ENCODE measurements at places on chromosomes 7 and 10.

GRCh38 chr10:69315100-69315542, 36.8 kb downstream of the HK1 start:
- no peak for DNase-seq

DNA sequence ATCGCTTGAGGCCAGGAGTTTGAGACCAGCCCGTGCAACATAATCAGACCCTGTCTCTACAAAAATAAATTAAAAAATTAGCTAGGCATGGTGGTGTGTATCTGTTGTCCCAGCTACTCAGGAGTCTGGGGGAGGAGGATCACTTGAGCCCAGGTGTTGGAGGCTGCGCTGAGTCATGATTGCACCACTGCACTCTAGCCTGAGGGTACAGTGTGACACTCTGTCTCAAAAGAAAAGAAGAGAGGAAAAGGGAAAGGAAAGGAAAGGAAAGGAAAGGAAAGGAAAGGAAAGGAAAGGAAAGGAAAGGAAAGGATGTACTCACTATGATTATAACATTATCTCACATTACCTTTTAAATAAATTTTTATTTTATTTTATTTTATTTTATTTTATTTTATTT, 56.5 kb upstream of the MPP7 start:
- no peak for DNase-seq

DNA sequence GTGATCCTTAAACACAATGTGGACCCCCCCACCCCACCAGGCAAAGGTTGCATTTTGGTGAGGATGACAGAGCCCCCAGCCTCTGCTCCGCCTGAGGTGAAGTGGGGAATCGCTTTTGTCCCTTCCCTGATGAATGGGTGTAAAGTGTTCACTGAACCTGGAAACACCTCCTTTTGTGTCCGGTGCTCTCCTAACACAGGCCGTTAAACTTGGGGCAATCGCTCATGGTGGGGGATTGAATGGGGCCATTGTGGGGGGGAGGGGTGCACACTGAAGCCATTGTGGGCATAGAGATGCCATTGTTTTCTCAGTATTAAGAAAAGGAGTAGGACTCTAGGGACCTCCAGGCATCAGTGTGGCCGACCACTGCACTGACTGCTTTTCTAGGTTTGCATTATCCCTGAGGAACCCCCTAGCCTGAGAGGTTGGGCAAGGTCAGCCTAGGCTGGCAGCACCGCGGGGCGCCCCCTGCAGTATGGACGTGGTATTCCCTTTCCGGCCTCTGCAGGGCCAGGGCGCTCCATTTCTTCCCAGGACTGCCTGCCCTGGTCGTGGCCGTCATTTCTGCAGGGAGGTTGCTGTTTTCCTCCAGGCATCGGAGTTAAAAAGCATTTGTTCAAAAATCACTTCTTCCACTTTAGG, 158.3 kb downstream of the TCF7L2 start:
- no peak for DNase-seq

- no peak for DNase-seq
Measured at GRCh38 chr7:18536486-18536885, 40.9 kb downstream of the HDAC9 start.

GRCh38 chr10:11748866-11749265, 6.7 kb downstream of the ECHDC3 start:
- DNase-seq, result no peak

- DNase-seq, result no peak
Measured at GRCh38 chr7:156179872-156180390, 367.7 kb upstream of the SHH start.

DNA sequence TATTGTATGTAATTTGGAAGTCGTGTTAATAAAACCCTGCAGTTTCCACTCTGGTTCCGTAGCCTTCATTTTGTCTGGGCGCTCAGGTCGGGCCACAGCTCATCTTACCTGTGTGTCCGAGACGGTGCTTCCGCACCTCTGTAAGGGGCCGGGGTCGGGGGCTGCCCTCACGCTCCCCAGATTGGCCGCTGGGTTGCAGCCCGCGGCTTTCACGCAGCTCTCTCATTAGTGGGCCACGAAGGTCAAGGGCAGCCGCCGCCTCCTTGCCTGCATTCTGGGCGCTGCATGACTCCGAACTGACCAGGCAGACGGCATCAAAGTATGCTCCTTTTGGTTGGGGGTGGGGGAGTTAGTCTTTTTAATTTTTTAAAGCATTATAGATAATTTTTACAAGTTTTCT, 30.8 kb downstream of the SHH start:
- no peak for DNase-seq

DNA sequence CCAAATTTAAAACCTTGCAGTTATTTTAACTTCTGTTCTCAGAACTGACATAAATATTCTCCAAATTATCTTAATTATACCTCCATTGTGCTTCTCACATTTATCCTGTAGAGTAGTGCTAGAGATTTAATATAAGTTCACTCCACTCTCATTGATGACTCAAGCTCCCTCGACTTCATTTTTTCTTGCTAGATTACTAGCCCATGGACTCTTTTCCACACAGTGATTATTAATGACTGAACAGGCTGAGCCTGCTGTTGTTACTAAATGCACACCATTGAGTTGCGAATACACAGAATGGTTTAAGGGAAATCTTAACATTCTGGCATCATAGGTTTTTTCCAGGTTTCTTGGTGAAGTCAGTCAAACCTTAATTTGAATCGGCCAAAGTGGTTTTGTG, 179.5 kb upstream of the AKR1E2 start:
- no peak for DNase-seq

DNA sequence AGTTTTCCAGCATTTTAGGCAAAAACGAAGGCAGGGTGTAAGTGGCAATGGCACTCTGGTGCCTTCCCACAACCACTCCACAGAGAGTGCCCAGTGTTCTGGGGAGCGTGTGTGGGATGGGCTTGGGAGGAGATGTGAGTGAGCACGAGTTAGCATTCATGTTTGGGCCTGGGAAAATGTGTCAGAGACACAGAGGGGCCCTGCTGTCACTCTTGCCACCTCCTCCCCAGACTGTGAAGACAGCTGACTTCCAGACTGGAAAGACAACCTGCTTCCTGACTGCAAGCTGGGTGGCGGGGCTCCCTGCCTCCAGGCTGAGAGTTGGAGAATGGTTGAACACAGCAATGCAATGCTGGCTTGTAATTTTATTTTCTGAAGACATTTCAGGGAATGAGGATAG, 454.5 kb upstream of the ZMIZ1 start:
- DNase-seq, result no peak

- no peak for DNase-seq
Measured at GRCh38 chr10:9342885-9343570, 1288.5 kb downstream of the GATA3 start.

GRCh38 chr7:70539205-70539604, 592.7 kb upstream of the GALNT17 start:
- DNase-seq, result no peak

- DNase-seq, result no peak
Measured at GRCh38 chr10:71729161-71729636, 9.6 kb upstream of the C10orf105 start.

DNA sequence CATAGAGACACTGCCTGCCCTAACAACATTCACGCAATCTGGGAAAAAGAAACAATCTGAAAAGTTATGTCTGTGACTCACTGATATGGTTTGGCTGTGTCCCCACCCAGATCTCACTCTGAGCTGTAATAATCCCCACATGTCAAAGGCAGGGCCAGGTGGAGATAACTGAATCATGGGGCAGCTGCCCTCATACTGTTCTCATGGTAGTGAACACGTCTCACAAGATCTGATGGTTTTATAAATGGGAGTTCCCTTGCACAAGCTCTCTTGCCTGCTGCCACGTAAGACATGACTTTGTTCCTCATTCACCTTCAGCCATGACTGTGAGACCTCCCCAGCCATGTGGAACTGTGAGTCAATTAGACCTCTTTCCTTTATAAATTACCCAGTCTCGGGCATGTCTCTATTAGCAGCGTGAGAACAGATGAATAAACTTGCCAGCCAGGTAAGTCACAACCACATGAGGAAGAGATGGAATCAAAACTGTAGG, 341.5 kb upstream of the AOAH start:
- DNase-seq, result no peak

DNA sequence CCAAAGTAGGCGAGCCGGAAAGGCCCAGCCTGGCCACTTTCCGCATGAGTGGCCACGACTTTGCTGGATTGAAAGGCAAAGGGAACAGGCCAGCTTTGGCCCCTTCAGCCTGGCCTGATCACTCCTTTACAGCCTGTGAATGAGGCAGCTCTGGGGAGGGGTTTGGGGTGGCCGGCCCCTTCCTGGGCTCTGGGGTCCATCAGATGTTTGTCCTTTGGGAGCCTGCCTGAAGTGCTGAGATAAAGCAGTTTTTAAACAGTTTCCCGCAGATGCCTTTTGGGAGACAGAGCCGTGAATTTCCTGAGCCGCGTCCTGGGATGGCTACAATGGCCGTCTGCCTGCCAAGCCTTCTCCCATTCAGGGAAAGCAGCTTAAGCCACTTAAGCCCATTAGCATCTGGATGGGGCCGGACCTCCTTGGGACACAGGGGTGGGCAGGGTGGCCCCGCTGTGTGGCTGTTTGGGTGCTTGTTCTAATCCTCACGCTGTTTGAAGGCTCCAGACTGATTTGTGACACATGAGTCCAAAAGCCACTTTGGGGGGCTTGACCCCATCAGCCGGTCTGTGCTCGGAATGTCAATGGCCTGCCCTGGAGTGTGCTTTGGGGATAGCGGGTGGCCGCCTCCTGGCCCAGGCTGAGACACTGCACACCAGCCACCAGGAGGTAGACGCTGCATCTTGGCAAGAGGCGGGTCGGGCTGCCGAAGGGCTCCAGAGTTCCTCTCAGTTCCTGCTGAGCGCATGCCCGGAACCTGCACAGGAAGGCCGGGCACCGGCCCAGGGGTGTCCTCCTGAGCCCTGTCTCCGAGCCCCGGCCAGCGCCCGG, 38.9 kb downstream of the NKX6-2 start:
- DNase-seq, result no peak

DNA sequence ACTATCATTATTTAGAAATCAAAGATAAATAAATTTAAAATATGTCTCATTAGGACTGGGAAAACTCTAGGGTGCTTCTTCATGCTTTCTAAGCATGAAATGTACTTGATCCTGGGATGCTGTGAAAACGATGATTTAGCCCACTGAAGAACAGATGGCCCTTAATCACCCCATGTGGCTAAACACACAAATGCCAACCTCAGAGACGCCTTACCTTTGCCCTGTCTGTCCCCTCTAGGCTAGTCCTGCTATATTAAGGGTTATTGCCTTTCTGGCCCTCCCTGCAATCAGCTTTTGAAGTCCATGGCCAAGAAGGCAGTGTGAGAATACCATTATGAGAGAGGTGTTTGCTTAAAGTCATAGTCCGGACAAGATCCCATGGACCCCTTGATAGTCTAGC, 217.2 kb downstream of the TWIST1 start:
- DNase-seq, result no peak

DNA sequence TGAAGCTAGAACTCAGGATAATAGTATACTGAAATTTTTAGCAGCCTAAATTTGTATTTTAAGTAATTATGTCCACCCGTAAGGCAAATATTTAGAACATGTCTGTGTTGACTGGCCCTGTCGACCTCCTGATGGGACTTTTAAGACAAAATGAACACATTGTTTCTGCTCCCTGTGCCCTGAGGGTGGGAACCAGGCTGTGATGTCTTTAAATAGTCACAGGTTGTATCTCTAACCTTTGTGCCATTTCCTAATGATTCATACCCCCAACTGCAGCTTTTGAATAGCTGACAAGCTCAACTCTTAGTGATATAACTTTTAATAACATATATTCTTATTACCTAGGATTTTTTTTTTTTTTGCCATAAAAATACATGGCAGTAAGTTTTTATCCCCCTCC, 494.9 kb upstream of the AKR1E2 start:
- no peak for DNase-seq

DNA sequence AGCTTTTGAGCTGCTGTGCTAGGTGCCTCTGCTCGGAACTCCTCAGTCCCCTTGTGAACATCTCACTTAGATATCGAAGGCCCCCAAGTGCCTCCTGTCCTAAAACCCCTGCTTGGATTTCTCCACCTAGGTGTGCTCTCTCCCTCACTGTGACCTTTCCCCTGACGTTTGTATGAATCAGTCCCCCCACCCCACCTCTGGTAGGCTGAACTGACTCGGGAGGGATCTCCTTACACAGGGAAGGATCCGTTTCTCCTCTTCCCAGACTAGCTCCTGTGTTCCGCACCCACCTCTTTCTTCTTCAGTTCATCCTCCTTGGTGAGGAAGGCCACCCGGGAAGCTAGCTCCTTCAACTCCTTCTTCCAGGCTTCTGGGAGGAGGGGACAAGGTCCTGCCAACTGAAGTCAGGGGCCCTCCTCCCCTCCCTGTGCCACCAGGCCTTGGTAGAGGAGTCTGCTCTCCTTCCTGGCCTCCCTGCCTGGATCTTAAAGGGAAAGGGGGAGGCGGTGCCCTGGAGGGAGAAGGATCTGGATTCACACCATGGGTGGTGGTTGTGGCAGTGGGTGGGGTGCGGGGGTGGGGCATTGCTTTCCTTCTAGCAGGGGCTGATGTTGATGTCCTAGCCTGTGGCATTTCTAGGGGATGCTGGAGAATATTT, 6.8 kb downstream of the TBATA start:
- DNase-seq, result no peak

- DNase-seq, result no peak
Measured at GRCh38 chr7:151706277-151707104, 170.4 kb downstream of the PRKAG2 start.

- no peak for DNase-seq
Measured at GRCh38 chr10:29343607-29344038, 54.8 kb downstream of the LYZL1 start.

- DNase-seq, result no peak
Measured at GRCh38 chr10:68280758-68281157, 48.8 kb upstream of the ATOH7 start.

DNA sequence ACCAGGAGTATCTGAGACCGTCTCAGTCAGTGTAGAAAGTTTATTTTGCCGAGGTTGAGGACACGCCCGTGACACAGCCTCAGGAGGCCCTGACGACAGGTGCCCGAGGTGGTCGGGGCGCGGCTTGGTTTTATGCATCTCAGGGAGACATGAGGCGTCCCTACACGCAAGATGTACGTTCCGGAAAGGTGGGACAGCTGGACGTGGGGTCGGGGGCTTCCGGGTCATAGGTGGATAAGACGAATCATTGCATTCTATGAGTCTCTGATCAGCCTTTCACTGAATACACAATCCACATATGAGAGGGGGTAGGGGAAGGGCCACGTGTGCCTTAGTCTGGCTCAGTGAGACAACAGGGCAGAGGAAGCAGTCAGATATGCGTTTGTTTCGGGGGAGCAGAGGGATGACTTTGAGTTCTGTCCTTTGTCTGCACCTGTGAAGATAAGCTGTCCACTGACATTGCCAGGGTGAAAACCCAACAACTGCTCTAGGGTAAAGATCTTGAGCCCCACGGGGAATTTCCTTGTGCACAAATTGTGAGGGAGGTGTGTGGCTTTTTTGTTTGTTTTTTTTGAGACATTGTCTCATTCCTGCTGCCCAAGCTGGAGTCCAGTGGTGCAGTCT, 66.2 kb downstream of the DNAJB6 start:
- no peak for DNase-seq

GRCh38 chr7:665736-666453, 60.6 kb upstream of the DNAAF5 start:
- no peak for DNase-seq

DNA sequence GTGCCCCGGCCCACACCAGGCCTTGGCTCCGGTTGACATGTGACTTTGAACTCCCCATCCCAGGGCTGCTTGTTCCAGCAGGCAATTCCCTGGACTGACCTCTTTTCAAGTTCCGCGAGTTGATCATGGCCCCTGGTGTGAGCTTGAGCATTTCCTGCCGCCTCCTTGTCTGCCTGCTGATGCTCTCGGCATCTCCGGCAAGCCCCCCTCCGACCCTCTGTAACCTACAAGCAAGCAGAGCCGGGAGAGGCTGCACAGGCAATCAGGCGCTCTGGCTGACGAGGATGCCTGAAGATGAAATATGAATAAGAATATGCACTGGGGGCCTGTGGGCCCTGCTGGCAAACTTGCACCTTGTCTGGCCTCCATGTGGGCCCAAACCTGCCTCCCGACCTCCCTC, 304.9 kb upstream of the MKI67 start:
- DNase-seq, result no peak

Data from stimulated activated CD8-positive, alpha-beta memory T cell treated with anti-CD3 and anti-CD28 coated beads, Interleukin-7, amount 100 ng/mL, for 1 hour (primary cell).